Brain pericyte (primary cell): ENCODE measurements at places on chromosomes 3 and 15.

- DNase-seq = no peak
Measured at GRCh38 chr3:161137260-161137659, 32.1 kb upstream of the B3GALNT1 start.

- DNase-seq = no peak
Measured at GRCh38 chr15:71639471-71639870, 170.9 kb upstream of the NR2E3 start.

- no peak for DNase-seq
Measured at GRCh38 chr15:100096248-100096600, 245.6 kb downstream of the ADAMTS17 start.

- no peak for DNase-seq
Measured at GRCh38 chr3:4568841-4569240, 75.7 kb downstream of the ITPR1 start.

- no peak for DNase-seq
Measured at GRCh38 chr3:64408770-64409169, 183.5 kb upstream of the PRICKLE2 start.

GRCh38 chr3:107076946-107077345 is 300.3 kb upstream of the CCDC54 start:
- no peak for DNase-seq

- DNase-seq = no peak
Measured at GRCh38 chr3:57544181-57545125, at the start of gene DNAH12. TSS of gene DNAH12 (minus strand) at chr3:57544344. CDS start at chr3:57542870, 1,474 bp downstream.

DNA sequence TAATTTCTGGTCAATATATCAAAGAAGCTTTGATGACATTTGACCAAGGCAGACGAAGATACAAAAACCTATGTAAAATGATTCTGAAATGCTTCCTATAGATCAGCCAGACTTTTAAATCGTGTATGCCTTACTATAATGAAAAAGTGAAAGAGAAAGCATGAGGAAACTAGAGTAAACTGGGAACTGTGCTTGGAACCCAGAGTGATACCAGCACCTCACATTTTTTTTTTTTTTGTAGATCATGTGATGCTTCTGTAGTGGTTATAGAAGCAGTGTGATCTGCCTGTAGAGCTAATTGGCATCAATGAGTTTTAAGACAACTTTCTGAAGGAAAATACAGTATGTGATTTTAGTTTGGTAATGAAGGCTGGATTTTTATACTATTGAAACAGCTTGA is 150.7 kb downstream of the NLGN1 start:
- DNase-seq = no peak

GRCh38 chr15:66043264-66043663 is 174.0 kb downstream of the RAB11A start:
- DNase-seq = no peak

DNA sequence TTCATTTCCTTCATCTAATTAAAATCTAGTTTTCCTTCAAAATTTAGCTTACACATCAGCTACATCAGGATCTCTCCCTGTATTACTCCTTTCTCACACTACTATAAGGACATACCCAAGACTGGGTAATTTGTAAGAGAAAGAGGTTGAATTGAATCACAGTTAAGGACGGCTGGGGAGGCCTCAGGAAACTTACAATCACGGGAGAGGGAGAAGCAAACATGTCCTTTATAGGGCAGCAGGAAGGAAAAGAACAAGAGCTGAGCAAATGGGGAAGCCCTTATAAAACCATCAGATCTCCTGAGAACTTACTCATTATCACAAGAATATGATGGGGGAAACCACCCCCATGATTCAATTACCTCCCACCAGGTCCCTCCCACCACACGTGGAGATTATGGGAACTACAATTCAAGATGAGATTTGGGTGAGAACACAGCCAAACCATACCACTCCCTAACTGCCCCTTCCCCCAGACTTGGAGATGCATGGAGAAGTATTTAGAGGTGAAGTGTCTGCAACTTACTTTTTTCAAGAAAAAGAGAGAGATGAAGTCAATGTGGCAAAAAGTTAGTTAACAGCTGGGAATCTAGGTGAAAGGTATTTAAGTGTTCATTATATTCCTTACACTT is 21.3 kb downstream of the PRTG start:
- no peak for DNase-seq

DNA sequence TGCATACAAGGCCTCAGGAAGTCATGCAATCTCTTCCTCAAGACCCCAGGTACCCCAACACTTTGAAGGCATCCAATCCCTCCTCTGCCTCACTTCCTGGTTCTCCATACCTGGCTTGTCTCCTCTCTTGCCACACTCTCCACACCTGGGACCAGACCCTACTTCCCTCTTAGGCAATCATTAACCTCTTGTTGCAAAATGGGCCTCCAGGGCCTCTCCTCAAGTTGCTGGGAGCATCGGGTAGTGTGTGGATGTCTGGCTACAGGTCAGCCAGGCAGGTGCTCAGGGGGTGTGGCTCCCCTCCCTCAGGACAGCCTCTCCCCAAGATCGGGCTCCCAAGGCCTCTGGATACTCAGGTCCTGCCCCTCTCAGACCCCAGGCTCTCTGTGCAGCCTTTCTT is 8.6 kb downstream of the PLA2G4E start:
- DNase-seq = no peak

DNA sequence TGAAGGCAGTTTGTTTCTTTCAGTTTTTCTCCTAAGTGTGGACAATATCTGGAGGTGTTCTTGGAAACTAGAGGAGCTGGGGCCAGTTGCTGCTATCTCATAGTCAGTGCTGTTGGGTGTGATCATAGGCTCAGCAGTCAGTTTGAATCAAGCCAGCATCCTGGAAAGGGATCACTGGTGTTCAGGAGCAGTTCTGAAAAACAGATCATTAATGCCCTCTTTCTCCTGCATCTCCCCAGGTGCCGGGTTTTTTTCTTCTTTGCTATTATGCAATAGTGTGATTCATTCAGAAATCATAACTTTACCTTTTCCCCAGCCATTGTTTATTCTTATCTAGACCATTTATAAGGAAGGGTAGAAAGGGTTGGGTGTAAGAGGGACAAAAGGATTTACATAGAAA is 24.0 kb downstream of the LNP1 start:
- DNase-seq = no peak

- DNase-seq = no peak
Measured at GRCh38 chr15:61661791-61662190, 398.5 kb downstream of the VPS13C start.

GRCh38 chr15:89675606-89676005 is 3.6 kb downstream of the PLIN1 start:
- no peak for DNase-seq

DNA sequence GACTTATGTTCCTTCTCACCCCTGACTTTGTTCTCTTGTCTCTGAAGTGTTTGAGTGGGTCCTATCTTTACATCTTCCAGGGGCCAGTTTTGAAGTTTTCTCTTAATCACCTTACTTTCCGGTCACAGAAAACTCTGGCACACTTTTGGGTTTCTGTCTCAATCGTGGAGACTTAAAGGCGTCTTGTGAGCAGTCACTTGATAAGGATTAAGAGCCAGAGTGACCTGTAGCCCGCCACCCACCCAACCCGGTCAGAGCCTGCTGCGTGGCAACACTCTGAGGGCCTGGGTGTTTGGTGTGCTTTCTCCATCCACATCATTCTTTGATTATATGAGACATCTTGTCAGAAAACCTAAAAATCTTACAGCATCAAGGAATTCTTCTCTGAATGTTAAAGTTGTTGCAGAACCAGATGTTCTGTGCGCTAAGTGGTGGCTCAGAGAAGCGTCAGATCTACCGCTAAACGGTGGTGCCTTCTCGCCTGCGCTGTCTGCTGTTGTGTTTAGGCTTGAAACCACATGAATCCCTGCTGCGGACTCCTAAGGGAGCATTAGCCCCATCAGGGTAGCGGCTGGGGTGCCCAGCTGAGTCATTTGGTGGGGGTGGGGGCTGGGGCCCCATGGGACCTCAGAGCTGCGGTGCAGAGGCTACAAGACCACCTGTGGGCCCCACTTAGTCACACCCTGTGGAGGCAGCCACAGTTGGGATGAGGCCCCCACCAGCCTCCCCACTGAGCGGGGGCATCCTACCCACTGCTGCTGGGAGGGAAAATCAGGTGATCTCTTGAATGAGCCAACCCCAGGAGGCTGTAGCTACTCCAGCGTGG is 158.7 kb upstream of the BHLHE40 start:
- no peak for DNase-seq

- no peak for DNase-seq
Measured at GRCh38 chr15:38514601-38515000, 50.0 kb downstream of the RASGRP1 start.

- DNase-seq = no peak
Measured at GRCh38 chr3:123349566-123350435, 99.1 kb downstream of the ADCY5 start.

DNA sequence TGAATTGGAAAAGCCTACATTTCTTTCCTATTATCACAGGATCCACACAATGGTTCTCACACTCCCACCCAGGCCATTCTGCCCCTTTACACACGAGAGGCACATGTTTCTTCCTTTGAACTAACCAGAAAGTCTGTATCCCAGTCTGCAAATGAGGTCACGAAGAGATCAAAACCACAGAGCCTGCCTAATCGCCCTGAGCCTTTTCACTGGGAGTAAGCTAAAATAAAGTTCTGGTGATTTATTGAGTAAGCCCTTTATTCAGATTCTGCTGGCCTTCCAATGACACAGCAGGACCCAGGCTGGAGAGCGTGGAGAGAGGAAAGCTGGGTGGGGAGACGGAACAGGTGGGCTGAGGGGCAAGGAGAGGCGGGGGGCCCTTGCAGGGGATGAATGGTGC is 78.7 kb downstream of the ATP1B3 start:
- DNase-seq = no peak

DNA sequence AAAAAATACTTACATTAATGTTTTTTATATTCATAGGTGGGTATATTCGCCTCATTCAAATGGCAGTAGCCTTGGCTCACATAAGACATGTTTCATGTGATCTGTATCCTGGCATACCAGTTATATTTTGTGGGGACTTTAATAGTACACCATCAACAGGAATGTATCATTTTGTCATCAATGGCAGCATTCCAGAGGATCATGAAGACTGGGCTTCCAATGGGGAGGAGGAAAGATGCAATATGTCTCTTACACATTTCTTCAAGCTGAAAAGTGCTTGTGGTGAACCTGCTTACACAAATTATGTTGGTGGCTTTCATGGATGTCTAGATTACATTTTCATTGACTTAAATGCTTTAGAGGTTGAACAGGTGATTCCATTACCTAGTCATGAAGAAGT is 3.5 kb downstream of the PDE12 start:
- no peak for DNase-seq

- no peak for DNase-seq
Measured at GRCh38 chr15:69578252-69578651, 125.6 kb downstream of the RPLP1 start.

DNA sequence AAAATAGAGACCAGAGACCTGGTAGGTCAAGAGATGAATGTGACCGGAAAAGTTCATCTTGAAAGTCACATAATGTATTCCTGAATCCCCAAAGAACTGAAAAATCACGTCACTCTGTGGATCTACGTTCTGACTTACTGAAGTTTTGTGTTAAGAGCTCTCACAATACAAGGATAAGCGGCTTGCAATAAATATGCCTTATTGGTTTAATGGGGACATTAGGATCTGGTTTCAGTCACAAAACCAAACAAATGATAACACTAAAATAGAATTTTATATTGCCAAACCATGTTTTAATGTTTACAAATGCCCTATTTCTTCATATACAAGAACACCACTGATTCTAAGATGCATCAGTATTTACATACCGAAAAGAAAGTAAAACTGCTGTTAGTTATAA is 164.2 kb downstream of the FMN1 start:
- no peak for DNase-seq

DNA sequence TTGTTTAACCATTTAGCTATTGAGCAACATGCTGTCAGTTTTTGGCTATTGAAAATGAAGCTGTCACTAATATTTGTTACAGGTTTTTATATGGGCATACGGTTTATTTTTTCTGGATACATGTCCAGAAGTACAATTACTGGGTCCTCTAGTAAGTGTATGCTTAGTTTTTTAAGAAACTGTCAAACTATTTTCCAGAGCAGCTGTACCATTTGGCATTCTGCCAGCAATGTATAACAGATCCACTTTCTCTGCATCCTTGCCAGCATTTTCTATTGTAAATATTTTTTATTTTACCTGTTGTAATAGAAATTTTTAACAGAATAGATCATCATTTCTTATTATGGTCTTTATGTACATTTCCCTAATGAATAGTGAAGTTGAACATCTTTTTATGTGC is 658.8 kb downstream of the EDEM1 start:
- no peak for DNase-seq

DNA sequence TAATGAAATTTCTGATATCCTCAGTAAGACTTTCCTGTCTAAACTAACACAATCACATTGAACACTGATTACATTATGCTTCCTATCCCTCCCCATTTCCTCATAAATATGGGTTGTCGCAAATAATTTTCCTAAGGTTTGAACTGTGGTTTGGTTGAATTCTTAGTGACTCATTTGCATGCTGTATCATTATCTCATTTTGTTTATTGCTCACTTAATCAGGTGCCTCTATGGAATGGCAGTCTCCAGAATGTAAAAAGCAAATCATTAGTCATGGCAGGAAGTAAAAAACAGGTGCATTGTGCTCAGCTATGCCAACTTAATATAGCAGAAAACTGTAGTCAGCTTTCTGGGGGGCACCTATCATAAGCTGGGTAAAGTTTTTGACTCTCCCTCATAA is 216.0 kb upstream of the ZBTB20 start:
- DNase-seq = no peak

- DNase-seq = no peak
Measured at GRCh38 chr15:80920271-80920699, 69.3 kb downstream of the MESD start.

DNA sequence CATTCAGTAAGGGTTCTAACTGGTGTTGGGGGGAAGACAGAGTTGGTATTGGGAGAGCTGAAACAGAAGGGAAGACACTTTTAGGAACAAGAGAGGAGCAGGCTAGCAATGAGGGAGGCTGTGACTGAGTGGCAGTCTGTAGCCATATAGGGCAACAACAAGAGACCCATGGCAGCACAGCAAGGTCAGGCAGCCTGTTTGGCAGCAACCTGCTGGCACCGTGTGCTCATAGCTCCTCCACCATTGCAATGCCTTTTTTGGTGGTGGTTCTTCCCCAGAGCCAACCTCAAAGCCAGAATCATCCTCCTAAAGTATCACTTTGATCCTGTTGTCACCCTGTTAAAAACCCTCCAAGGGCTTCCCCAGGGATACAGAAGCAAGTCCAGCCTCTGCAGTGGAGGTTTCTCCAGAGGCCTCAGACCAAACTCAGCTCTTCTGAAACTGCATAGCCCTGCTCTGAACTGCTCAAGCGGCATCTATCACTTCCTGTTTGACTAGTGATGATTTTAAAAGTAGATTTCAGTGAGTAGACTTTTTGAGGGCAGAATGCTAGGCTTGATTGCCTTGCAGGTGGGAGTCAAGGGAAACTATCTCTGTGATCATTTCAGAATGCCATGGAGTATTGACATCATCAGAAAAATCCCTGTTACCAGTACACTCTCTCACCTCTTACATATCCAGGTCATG is 176.9 kb downstream of the STAC start:
- no peak for DNase-seq

- DNase-seq = no peak
Measured at GRCh38 chr15:67147396-67147949, 82.1 kb downstream of the SMAD3 start.

- no peak for DNase-seq
Measured at GRCh38 chr3:13688034-13688433, 139.1 kb downstream of the FBLN2 start.

GRCh38 chr3:149459491-149460059 is 14.9 kb upstream of the TM4SF4 start:
- no peak for DNase-seq
